ENCODE measurements at places on chromosomes 4 and X. TPM values are rescaled to one million over a fixed set of nuclear protein-coding genes. Genes with fewer than 3 reads are reported as not detected.

RBMXL3 gene
- not detected for total RNA-seq

USP17L30 gene
- total RNA-seq, result not detected

LDB2 gene
- total RNA-seq, result 177 TPM

GSX2 gene
- not detected for total RNA-seq

EGF gene
- total RNA-seq, result 1.0 TPM

CT55 gene
- not detected for total RNA-seq

RAI2 gene
- total RNA-seq, result 2.2 TPM

IBSP gene
- not detected for total RNA-seq

IL3RA gene
- total RNA-seq, result not detected

NEIL3 gene
- 4.0 TPM for total RNA-seq

Measured in smooth muscle cell of trachea (primary cell).